ENCODE measurements at places on chromosomes 12 and 14. TPM values are rescaled to one million over a fixed set of nuclear protein-coding genes. Genes with fewer than 3 reads are reported as not detected.
A peak's percentile ranks its signal among the peaks of the same experiment; 100 is the strongest.

DNA sequence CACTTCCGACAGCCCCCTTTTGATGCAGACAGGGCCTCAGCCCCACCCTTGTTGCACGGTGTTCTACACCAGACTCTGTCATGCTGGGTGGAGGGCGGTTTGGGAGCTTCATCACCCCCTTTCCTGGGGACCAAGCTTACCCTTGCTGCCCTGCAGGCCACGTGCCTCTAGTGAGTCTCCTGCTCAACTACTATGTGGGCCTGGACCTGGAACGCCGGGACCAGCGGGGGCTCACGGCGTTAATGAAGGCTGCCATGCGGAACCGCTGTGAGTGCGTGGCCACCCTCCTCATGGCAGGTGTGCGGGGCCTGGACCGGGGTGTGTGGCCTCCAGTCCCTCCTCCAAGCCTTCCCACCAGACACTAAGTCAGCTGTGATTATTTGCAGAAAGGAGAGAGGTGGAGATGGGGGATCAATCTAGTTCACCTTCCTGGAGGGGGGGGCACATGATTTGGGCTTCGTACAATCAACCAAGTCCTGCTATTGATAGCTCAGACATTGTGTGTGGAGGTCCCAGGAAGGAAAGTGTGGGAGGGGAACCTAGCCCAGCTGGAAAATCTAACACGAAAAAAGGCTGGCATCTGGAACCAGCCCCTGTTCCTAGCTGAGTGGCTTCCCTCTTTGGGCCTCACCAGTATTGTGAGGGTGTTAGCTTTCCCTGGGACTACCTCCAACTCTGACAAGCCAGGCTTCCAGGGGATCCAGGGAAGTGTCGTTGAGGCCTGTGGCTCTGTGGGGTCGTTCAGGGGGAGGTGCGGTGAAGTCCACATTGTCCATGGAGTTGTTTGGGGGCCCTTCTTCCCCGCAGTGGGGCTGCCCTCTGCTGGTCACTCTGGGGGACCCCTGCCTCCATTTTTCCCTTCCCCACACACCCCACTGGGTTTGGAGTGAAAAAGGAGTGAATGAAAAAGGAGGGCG is 1.6 kb downstream of the ANKRD33 start:
- no peak for DNase-seq
- H3K27me3 ChIP-seq: no peaks in the 10 kb centered on the region
- no peaks in the 10 kb centered on the region for H3K36me3 ChIP-seq
- H3K4me1 ChIP-seq: peaks cover 3% of the 10 kb centered on the region
- no peak overlapping the region for H3K27ac ChIP-seq

- H3K36me3 ChIP-seq: no peaks in the 10 kb centered on the region
- H3K4me1 ChIP-seq: no peaks in the 10 kb centered on the region
- no peak overlapping the region for H3K27ac ChIP-seq
These were observed 218.4 kb downstream of the BCAT1 start for GRCh38 chr12:24730489-24730896.

GRCh38 chr14:101072070-101072469 is 168.5 kb upstream of the RTL1 start:
- no peak overlapping the region for H3K4me3 ChIP-seq
- no peak overlapping the region for H3K27ac ChIP-seq
- DNase-seq: no peak
- peaks cover 4% of the 10 kb centered on the region for H3K36me3 ChIP-seq
- H3K4me1 ChIP-seq: no peaks in the 10 kb centered on the region

- DNase-seq: no peak
- no peaks in the 10 kb centered on the region for H3K27me3 ChIP-seq
- H3K4me3 ChIP-seq: no peak overlapping the region
- no peaks in the 10 kb centered on the region for H3K4me1 ChIP-seq
- H3K36me3 ChIP-seq: no peaks in the 10 kb centered on the region
These were observed 339.8 kb downstream of the TMEM121 start for GRCh38 chr14:105865904-105866840.

DNA sequence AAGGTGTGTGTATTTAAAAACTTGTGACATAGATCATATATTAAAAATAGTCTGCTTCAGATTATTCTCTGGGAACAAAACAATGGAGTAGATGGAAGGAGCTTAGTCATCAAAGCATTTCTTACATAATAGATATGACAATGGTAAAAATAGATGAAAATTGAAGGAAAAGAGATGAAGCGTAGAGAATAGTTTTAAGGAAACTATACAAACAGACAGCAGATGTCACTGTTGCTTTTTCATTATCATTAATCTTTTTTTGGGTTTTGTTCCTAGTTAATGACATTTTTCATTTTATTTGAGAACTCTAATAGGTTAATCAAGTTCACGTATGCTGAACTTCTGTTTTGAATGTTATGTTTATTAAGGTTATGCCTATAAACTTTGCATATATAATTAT is 149.2 kb upstream of the FBXO33 start:
- no peak overlapping the region for H3K4me3 ChIP-seq
- no peaks in the 10 kb centered on the region for H3K27me3 ChIP-seq
- no peaks in the 10 kb centered on the region for H3K36me3 ChIP-seq
- no peak for DNase-seq
- H3K4me1 ChIP-seq: no peaks in the 10 kb centered on the region

GRCh38 chr14:100215330-100215885 is 23.5 kb upstream of the YY1 start:
- no peaks in the 10 kb centered on the region for H3K36me3 ChIP-seq
- DNase-seq: no peak
- H3K27me3 ChIP-seq: no peaks in the 10 kb centered on the region
- H3K4me3 ChIP-seq: no peak overlapping the region
- peak overlapping the region; percentile 17 for H3K27ac ChIP-seq

- no peak overlapping the region for H3K27ac ChIP-seq
- H3K4me3 ChIP-seq: peak overlapping the region; percentile 89
- DNase-seq: no peak
- peaks cover 5% of the 10 kb centered on the region for H3K36me3 ChIP-seq
- H3K27me3 ChIP-seq: no peaks in the 10 kb centered on the region
These were observed 1.2 kb downstream of the SOCS2 start for GRCh38 chr12:93573552-93574223.

GRCh38 chr12:104792570-104792969 is 165.5 kb downstream of the SLC41A2 start:
- no peaks in the 10 kb centered on the region for H3K4me1 ChIP-seq
- peaks cover 3% of the 10 kb centered on the region for H3K27me3 ChIP-seq
- H3K27ac ChIP-seq: no peak overlapping the region

GRCh38 chr12:94678379-94678778 is 28.0 kb upstream of the TMCC3 start:
- H3K4me1 ChIP-seq: peaks cover 29% of the 10 kb centered on the region
- no peaks in the 10 kb centered on the region for H3K36me3 ChIP-seq
- no peaks in the 10 kb centered on the region for H3K27me3 ChIP-seq
- no peak for DNase-seq
- H3K27ac ChIP-seq: no peak overlapping the region

GRCh38 chr14:101363880-101364391 is 197.4 kb upstream of the DIO3 start:
- DNase-seq: no peak
- no peaks in the 10 kb centered on the region for H3K27me3 ChIP-seq
- no peak overlapping the region for H3K27ac ChIP-seq
- H3K4me1 ChIP-seq: no peaks in the 10 kb centered on the region
- no peak overlapping the region for H3K4me3 ChIP-seq

- H3K27ac ChIP-seq: no peak overlapping the region
- no peaks in the 10 kb centered on the region for H3K36me3 ChIP-seq
- H3K4me3 ChIP-seq: no peak overlapping the region
- H3K27me3 ChIP-seq: no peaks in the 10 kb centered on the region
- no peaks in the 10 kb centered on the region for H3K4me1 ChIP-seq
These were observed 21.8 kb upstream of the SMCO2 start for GRCh38 chr12:27424631-27425230.

DNA sequence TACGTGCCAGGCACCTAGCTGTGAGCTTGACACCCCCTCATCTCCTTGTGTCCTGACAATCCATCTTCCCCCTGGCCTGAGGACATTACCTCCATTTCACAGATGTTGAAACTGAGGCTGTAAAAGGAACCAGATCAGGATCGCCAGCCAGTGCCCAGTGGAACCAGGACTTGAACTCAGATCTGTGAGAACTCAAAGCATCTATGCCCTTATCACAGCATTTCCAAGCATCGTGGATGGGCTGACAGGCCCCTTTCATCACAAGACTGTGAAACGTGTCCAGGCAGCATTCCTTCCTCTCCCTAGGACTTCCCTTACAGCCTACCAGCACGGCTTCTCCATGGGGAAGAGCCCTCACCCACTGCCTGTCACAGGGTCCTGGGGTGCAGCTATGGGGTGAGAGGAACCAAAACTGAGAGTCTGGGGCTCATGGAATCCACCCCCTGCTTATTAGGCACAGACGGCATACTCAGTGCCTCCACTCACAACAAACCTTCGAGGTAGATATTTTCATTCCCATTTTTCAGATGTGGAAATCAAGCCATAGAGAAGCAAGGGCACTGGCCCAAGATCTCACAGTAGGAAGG is 26.9 kb downstream of the CMKLR1 start:
- H3K27me3 ChIP-seq: no peaks in the 10 kb centered on the region
- H3K4me1 ChIP-seq: no peaks in the 10 kb centered on the region
- no peak for DNase-seq
- H3K4me3 ChIP-seq: no peak overlapping the region

DNA sequence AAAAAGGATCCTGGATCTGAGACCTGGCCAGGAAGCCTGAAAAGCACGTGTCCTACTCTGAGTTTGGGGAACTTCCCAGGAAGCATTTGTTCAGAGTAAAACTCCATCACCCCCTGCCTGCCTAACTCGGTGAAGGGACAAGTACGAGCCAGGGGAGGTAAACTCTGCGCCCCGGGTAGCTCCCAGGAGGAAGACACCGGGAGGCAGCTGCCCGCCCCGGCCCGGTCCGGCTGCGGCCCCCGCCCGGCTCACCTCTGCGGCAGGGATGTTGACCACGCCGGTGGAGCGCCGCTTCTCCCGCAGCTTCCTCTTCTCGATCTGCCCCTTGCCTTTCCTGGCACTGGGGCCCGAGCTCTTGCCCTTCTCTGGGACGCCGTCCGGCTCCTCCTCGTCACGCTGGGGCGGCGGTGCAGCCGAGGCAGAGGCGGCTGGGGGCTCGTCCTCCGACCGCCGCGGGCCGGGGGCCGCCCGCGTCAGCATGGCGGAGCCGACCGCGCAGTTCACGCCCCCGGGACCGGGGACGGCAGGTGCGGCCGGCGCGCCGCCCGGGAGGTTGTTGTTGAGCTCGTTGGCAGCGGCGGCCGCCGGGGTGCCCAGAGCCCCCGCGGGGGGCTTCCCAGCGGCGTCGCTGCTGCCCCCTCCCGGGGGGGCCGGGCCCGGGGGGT is 1.2 kb downstream of the PAWR start:
- no peaks in the 10 kb centered on the region for H3K4me1 ChIP-seq
- peak overlapping the region; percentile 92 for H3K4me3 ChIP-seq
- H3K27ac ChIP-seq: peak overlapping the region; percentile 89
- no peaks in the 10 kb centered on the region for H3K27me3 ChIP-seq
- H3K36me3 ChIP-seq: no peaks in the 10 kb centered on the region

DNA sequence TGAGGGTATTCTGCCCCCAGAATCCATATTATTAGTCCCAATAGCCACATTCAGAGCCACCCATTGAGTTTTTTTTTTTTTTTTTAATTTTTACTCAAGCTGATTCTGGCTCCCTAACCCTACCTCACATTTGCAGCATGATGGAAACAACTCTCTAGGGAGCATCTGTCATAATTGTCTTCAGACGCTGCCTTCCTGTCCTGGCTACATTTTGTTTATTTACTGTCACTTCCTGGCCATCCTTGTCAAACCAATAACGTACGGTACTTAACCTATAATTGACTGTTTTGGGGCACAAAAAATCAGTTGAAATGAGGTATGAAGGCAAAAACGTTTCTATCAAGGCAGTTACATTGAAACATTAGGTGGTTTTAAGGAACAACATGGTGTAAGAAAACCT is 2.1 kb downstream of the GLIPR1 start:
- no peak for DNase-seq
- H3K27ac ChIP-seq: no peak overlapping the region
- H3K36me3 ChIP-seq: no peaks in the 10 kb centered on the region
- peak overlapping the region; percentile 10 for H3K4me3 ChIP-seq
- no peaks in the 10 kb centered on the region for H3K4me1 ChIP-seq

DNA sequence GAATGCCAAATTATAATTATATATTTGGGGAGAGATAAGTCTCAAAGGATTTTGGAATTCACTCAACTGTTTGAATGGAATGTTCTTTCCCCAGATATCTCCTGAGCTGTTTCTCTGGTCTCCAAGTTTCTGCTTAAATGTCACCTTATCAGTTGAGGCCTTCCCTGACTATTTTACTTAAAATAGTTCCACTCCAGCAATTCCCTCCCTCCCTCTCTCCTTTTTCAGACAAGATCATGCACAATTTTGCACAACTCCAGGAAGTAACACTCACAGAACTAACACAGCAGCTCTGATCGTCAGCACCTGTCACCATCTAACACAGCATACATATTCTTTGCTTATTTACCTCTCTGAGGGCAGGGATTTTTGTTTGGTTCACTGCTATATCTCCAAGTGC is 12.5 kb downstream of the BTG1 start:
- H3K36me3 ChIP-seq: peaks cover 3% of the 10 kb centered on the region
- DNase-seq: no peak
- no peak overlapping the region for H3K4me3 ChIP-seq

- no peak overlapping the region for H3K27ac ChIP-seq
- no peaks in the 10 kb centered on the region for H3K4me1 ChIP-seq
- H3K27me3 ChIP-seq: no peaks in the 10 kb centered on the region
- peak; percentile 66 for DNase-seq
- no peaks in the 10 kb centered on the region for H3K36me3 ChIP-seq
These were observed 159.6 kb downstream of the KCNA5 start for GRCh38 chr12:5203274-5203673.

- no peak overlapping the region for H3K27ac ChIP-seq
- H3K27me3 ChIP-seq: no peaks in the 10 kb centered on the region
- H3K4me3 ChIP-seq: no peak overlapping the region
These were observed 8.0 kb upstream of the CERS5 start for GRCh38 chr12:50174971-50175715.

- H3K4me3 ChIP-seq: no peak overlapping the region
- no peak overlapping the region for H3K27ac ChIP-seq
- H3K4me1 ChIP-seq: peaks cover 5% of the 10 kb centered on the region
- DNase-seq: no peak
These were observed 92.0 kb downstream of the PPP2R5C start for GRCh38 chr14:101853455-101854018.

DNA sequence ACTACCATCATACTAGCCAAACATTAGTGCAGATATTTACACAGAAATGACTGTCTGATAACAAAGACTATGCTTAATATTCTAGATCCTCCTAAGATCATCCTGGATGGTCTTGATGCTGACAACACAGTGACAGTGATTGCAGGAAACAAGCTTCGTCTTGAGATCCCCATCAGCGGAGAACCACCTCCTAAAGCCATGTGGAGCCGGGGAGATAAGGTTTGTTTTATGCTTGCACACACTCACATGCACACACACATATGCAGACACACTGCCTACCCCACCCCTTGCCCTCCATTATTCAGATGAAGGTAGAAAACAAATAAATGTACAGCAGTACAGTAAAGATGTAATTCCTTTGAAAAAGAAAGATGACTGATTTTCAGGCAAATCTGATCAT is 44.4 kb upstream of the CHPT1 start:
- H3K4me1 ChIP-seq: no peaks in the 10 kb centered on the region
- DNase-seq: peak; percentile 21
- H3K4me3 ChIP-seq: no peak overlapping the region
- H3K27ac ChIP-seq: no peak overlapping the region

TMEM30B gene
- 33.6 TPM for polyA plus RNA-seq

TMEM132C gene
- polyA plus RNA-seq: 0.27 TPM

SRRM4 gene
- polyA plus RNA-seq: not detected

CIPC gene
- 8.5 TPM for polyA plus RNA-seq

LMNTD1 gene
- not detected for polyA plus RNA-seq
